ENCODE measurements at places on chromosomes 7 and 10. TPM values are rescaled to one million over a fixed set of nuclear protein-coding genes. Genes with fewer than 3 reads are reported as not detected.

- peak; percentile 11 for DNase-seq
- H3K27me3 ChIP-seq = no peaks in the 10 kb centered on the region
- H3K36me3 ChIP-seq = no peaks in the 10 kb centered on the region
- no peaks in the 10 kb centered on the region for H3K4me1 ChIP-seq
Measured at GRCh38 chr7:101555921-101556275, 73.2 kb downstream of the MYL10 start.

GRCh38 chr10:621513-621912 lies 68.0 kb downstream of the DIP2C start:
- H3K4me3 ChIP-seq = no peak overlapping the region
- peaks cover 71% of the 10 kb centered on the region for H3K4me1 ChIP-seq
- H3K27me3 ChIP-seq = no peaks in the 10 kb centered on the region
- H3K36me3 ChIP-seq = no peaks in the 10 kb centered on the region

DNA sequence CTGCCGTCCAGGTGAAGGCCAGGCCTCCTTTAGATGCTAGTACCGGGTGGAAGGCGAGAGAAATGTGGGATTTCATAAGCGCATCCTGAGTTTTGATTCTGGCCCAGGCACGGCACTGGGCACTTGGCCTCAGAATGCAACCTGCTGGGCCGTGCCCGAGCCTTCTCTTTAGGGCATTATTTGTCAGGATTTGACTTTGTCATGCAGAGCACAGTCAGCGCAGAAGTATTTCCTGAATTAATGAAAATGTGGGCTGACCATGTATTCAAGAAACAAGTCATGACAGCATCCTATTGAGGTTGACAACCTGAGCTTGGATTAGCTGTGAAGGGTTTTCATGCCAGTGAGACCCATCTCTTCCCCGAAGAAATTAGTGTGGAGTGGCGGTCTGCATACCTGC lies 34.4 kb downstream of the RCC1L start:
- no peak overlapping the region for H3K4me3 ChIP-seq
- peaks cover 5% of the 10 kb centered on the region for H3K4me1 ChIP-seq
- no peaks in the 10 kb centered on the region for H3K27me3 ChIP-seq
- peaks cover 3% of the 10 kb centered on the region for H3K36me3 ChIP-seq

DNA sequence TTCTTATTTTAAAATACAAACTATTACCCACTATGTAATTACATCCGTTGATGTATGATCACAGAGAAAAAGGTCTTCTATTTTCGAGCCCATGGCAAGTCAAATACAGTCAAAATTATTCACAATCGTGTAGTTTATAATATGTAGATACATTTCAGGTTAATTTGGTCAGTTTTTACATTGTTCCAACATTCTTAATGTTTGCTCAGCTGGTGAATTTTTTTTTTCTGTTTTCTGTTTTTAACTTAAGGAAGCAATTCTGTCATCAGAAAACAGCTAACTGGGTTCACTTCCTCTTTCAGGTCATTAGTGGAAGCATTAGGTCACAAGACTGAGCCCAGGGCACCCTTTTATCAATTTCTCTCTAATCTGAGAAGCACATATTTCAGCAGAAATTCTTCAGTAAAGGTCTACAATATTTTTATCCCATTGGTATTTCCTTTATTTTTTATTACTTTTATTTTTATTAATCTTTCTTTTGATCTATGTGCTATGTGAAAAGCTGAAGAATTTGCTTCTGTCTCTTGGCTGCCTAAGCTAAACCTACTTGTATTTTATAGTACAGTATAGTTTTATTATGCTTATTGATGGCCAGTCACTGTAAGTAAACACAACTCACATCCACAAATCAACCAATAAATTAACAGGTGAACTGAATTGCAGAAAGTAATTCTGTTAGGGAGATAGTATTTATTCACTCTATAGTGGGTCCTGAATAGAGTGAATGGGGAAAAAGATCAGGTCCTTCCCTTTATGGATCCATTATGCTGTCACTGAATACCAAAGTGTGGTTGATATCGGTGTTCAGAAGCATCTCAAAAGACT lies 84.6 kb downstream of the ICA1 start:
- H3K4me1 ChIP-seq = peaks cover 13% of the 10 kb centered on the region
- H3K36me3 ChIP-seq = no peaks in the 10 kb centered on the region
- H3K27ac ChIP-seq = no peak overlapping the region
- H3K4me3 ChIP-seq = no peak overlapping the region
- no peak for DNase-seq

- H3K27ac ChIP-seq = no peak overlapping the region
- no peak overlapping the region for H3K4me3 ChIP-seq
- no peak for DNase-seq
- H3K27me3 ChIP-seq = no peaks in the 10 kb centered on the region
Measured at GRCh38 chr10:114674346-114674745, 16.3 kb upstream of the ABLIM1 start.

Gene ADAM22
- total RNA-seq = 0.86 TPM

- H3K27me3 ChIP-seq = no peaks in the 10 kb centered on the region
- H3K4me1 ChIP-seq = no peaks in the 10 kb centered on the region
- no peak overlapping the region for H3K27ac ChIP-seq
- no peak overlapping the region for H3K4me3 ChIP-seq
Measured at GRCh38 chr7:124700655-124701054, 64.9 kb downstream of the GPR37 start.

DNA sequence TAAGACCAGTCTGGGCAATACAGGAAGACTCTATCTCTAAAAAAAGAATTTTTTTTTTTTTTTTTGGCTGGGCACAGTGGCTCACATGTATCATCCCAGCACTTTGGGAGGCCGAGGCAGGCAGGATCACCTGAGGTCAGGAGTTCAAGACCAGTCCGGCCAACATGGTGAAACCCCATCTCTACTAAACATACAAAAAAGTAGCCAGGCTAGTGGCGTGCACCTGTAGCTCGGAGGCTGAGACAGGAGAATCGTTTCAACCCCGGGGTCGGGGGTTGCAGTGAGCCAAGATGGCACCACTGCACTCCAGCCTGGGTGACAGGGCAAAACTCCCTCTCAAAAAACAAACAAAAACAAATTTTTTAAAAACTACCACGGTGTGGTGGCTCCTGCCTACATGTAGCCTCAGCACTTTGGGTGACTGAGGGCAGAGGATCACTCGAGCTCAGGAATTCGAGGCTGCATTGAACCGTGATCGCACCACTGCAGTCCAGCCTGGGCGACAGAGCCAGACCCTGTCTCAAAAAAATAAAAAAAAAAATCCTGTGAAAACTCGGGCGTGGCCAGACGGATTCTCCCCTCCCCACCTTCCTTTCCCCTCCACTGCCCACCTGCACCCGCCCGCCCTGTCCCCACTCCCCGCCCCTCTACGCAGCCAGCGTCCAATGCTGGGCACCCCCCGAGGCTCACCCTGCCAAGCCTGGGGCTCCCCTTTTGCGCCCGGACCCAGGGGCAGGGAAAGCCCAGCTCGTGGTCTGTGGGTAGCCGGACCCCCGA lies 745 bp upstream of the ORAI2 start:
- H3K4me1 ChIP-seq = peaks cover 3% of the 10 kb centered on the region
- peak overlapping the region; percentile 79 for H3K4me3 ChIP-seq
- H3K27me3 ChIP-seq = no peaks in the 10 kb centered on the region
- H3K36me3 ChIP-seq = peaks cover 4% of the 10 kb centered on the region
- no peak for DNase-seq
- H3K27ac ChIP-seq = no peak overlapping the region

GRCh38 chr7:69588773-69589172 lies 9.5 kb upstream of the AUTS2 start:
- H3K4me3 ChIP-seq = no peak overlapping the region
- H3K36me3 ChIP-seq = no peaks in the 10 kb centered on the region
- H3K27ac ChIP-seq = no peak overlapping the region
- H3K4me1 ChIP-seq = no peaks in the 10 kb centered on the region
- H3K27me3 ChIP-seq = no peaks in the 10 kb centered on the region
- DNase-seq = no peak

DNA sequence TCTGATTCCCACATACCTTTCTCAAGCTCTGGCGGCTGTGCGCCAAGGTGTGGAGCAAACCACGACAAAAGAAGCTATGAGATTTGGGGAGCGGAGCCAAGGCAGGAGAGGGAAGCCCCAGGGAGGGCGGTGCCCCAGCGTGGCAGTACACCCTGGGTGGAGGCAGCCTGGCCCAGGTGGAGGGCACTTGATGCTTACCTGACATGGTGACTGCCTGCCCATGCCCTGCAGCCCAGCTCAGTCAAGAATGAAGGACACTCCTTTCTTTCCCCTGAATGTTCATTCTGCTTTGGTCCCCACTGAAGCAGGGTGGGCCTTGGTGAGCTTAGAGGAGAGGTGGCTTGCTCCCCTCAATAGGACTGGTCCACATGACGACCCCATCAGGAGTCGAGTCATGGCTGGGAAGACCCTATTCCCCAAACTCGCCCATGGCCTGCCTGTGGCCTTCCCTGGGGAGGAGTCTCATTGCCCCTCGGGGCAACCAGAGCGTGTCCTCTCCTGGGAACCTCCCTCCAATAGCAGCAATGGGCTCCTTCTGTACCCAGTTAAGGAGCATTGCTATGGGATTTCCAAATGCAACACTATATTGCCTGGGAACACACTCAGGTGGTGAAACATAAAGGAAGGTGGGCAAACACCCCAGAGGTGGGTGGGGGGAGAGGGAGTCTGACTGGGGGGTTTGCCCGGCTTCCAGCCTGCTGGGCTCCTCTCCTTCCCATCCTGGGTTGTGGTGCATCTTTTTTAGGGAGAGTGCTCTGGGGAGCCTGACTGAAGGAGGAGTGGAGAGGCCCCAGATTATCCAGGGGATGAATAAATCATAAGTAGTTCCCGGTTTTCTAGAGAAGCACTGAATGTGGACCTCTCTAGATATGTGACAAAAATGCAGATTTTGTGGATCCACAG lies 22.7 kb downstream of the RAMP3 start:
- H3K36me3 ChIP-seq = no peaks in the 10 kb centered on the region
- DNase-seq = no peak
- no peaks in the 10 kb centered on the region for H3K4me1 ChIP-seq
- H3K27me3 ChIP-seq = no peaks in the 10 kb centered on the region

GRCh38 chr7:149863500-149863899 lies 10.3 kb upstream of the ATP6V0E2 start:
- H3K4me1 ChIP-seq = no peaks in the 10 kb centered on the region
- H3K4me3 ChIP-seq = no peak overlapping the region
- DNase-seq = no peak
- no peaks in the 10 kb centered on the region for H3K36me3 ChIP-seq
- H3K27ac ChIP-seq = no peak overlapping the region
- no peaks in the 10 kb centered on the region for H3K27me3 ChIP-seq

GRCh38 chr10:118567701-118568248 lies 27.7 kb downstream of the PRLHR start:
- no peak overlapping the region for H3K27ac ChIP-seq
- H3K27me3 ChIP-seq = no peaks in the 10 kb centered on the region
- no peak for DNase-seq
- no peaks in the 10 kb centered on the region for H3K4me1 ChIP-seq
- no peaks in the 10 kb centered on the region for H3K36me3 ChIP-seq
- H3K4me3 ChIP-seq = no peak overlapping the region

Gene DGKI
- 0.45 TPM for total RNA-seq

- H3K4me1 ChIP-seq = no peaks in the 10 kb centered on the region
- no peak for DNase-seq
- no peaks in the 10 kb centered on the region for H3K27me3 ChIP-seq
- H3K36me3 ChIP-seq = no peaks in the 10 kb centered on the region
- no peak overlapping the region for H3K27ac ChIP-seq
- H3K4me3 ChIP-seq = no peak overlapping the region
Measured at GRCh38 chr10:2038036-2038435, 300.7 kb upstream of the ADARB2 start.

Gene DNAJB6
- total RNA-seq = 229 TPM

Gene MUC12
- total RNA-seq = 0.02 TPM

DNA sequence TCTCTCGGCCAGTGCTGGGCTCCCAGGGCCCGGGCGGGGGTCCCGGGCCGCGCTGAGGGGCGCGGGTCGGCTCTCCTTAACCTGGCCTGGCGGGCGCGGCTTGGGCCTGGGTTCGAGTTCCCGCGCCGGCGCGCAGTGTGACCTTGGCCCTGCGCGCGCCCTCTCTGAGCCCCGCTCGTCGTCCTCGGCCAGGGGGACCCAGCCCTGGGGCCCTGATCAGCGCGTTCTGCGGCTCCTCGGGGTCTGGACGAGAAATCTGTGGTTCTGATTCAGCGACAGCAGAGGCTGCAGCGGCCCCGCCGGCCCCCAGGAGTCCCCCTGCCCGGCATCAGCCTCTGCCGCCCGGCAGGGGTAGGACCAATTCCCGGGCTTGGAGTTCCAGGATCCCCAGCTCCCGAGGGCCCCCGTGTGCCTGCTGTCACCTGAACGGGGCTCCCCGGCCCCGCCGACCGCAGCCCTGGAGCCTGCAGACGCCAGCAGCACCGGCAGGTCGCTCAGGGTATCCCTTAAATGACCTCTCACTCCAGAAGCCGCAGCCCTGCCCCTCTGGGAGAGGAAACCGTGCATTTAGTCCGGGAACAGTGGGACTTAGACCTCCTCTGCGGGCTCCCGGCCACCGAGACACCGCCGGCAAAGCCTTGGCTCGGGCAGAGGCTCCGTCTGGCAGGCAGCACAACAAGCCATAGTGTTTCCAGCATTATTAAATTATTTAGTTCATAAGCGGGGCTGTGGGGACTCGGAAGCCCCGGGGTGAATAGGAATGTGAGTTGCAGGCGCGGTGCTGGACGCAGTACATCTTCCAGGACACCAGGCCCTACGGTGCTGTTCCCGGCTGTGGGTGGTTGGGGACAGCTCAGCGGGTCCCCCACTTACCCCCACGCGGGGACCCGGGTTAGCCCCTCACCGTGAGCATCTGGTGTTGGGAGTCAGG lies 572 bp downstream of the CHST12 start:
- peaks cover 30% of the 10 kb centered on the region for H3K4me1 ChIP-seq
- H3K27me3 ChIP-seq = no peaks in the 10 kb centered on the region
- no peaks in the 10 kb centered on the region for H3K36me3 ChIP-seq
- H3K4me3 ChIP-seq = peak overlapping the region; percentile 95

DNA sequence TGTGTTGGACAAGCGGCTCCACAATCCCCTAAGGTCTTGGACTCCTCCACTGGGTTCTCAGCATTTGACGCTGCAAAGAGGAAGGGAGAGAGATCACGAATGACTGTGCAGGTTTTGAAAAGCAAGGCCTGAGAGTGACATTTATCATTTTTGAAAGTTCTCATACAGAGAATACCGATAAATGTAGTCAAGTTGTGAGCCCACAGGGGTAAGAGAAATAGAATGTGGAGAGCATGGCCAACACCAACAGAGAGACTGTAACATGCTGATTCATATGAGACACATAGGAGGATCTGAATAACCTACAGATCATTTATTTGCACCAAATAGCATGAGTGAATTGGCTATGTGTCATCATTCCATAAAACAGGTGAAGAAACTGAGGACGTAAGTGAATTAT lies 230.5 kb upstream of the MBL2 start:
- H3K36me3 ChIP-seq = no peaks in the 10 kb centered on the region
- no peak for DNase-seq
- H3K4me1 ChIP-seq = no peaks in the 10 kb centered on the region

DNA sequence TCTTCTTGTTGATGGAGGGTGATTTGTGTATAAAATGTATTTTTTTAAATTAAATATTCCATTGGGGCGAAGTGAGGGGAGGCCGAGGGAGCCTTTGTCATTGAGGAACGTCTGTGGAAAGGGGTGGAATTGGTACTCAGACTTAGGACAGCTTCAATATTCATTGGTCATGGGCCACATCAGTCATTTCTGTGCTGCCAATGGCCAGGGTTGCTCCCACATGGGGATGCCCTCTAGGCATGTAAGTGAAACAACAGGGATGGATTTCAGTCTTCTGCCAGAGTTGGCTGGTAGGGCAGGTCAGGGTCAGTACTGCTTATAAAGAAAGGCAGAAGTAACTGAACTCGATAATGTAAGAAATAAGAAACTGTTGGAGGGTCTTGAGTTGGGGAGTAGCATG lies 47.2 kb downstream of the NEURL1 start:
- H3K36me3 ChIP-seq = no peaks in the 10 kb centered on the region
- H3K4me1 ChIP-seq = peaks cover 8% of the 10 kb centered on the region
- no peaks in the 10 kb centered on the region for H3K27me3 ChIP-seq
- H3K27ac ChIP-seq = no peak overlapping the region

- no peak for DNase-seq
- H3K4me1 ChIP-seq = no peaks in the 10 kb centered on the region
- no peaks in the 10 kb centered on the region for H3K36me3 ChIP-seq
- no peak overlapping the region for H3K4me3 ChIP-seq
- H3K27ac ChIP-seq = no peak overlapping the region
Measured at GRCh38 chr7:10579561-10579960, 394.1 kb upstream of the PHF14 start.
